Activated CD8-positive, alpha-beta T cell treated with anti-CD3 and anti-CD28 coated beads, Interleukin-2, amount 10 ng/mL, durations not matched to agents 7 days and 5 days (primary cell): ENCODE measurements at places on chromosomes 2 and 18. TPM values are rescaled to one million over a fixed set of nuclear protein-coding genes. Genes with fewer than 3 reads are reported as not detected.

DNA sequence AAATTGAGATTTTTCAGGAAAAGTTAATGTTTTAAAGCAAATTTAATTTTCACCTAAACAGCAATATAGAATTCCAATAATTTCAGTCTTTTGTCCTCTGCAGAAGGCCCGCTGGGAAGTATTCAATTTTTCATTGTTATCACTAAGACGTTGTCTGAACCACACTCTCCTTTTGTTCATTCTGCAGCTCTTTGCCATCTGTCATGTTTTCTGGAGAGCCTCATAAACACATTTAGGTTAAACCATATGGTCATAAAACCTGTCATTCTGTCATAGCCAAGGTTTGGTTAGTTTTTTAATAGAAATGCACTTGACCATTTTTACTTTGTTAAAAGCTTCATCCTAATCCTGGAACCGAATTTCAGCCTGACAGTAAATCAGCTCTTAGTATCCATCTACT is 54.0 kb upstream of the PGAP1 start:
- no peak overlapping the region for H3K27ac ChIP-seq
- DNase-seq, result no peak
- H3K27me3 ChIP-seq, result no peaks in the 10 kb centered on the region
- H3K4me1 ChIP-seq, result peaks cover 2% of the 10 kb centered on the region
- peaks cover 26% of the 10 kb centered on the region for H3K36me3 ChIP-seq
- H3K4me3 ChIP-seq, result no peak overlapping the region

The GCG gene
- not detected for total RNA-seq

- no peak overlapping the region for H3K27ac ChIP-seq
- H3K4me3 ChIP-seq, result no peak overlapping the region
- peaks cover 27% of the 10 kb centered on the region for H3K27me3 ChIP-seq
- no peak for DNase-seq
These were observed 30.9 kb downstream of the OSBPL6 start for GRCh38 chr2:178225006-178225805.

The BZW1 gene
- total RNA-seq, result 304 TPM

DNA sequence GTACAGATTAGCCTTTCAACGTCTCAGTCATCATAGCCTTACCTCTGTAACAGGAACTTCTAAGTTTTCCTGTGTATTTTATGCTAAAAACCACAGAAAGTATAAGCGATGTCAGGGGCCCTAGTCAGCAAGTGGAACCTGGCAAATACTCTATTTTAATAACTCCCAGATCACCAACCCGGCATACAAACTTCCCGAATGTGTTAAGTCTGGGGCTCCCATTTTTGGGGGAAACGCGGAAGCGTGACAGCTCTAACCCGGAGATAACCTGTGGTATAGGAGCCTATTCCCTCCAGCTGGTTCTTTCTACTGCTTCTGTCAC is 574 bp downstream of the NIFK start:
- no peak for DNase-seq
- peaks cover 51% of the 10 kb centered on the region for H3K4me1 ChIP-seq
- H3K36me3 ChIP-seq, result peaks cover 34% of the 10 kb centered on the region
- peak overlapping the region; percentile 97 for H3K27ac ChIP-seq
- H3K27me3 ChIP-seq, result peaks cover 3% of the 10 kb centered on the region

GRCh38 chr18:26440644-26441043 is 107.7 kb downstream of the KCTD1 start:
- no peak overlapping the region for H3K27ac ChIP-seq
- no peak for DNase-seq
- no peak overlapping the region for H3K4me3 ChIP-seq
- H3K4me1 ChIP-seq, result no peaks in the 10 kb centered on the region

GRCh38 chr2:55610954-55611743 is 6.3 kb downstream of the PPP4R3B start:
- H3K4me3 ChIP-seq, result no peak overlapping the region
- H3K27me3 ChIP-seq, result no peaks in the 10 kb centered on the region
- H3K27ac ChIP-seq, result no peak overlapping the region
- H3K4me1 ChIP-seq, result peaks cover 28% of the 10 kb centered on the region
- no peak for DNase-seq
